ENCODE measurements at places on chromosomes 3 and 15. TPM values are rescaled to one million over a fixed set of nuclear protein-coding genes. Genes with fewer than 3 reads are reported as not detected.
A peak's percentile ranks its signal among the peaks of the same experiment; 100 is the strongest.

Gene FAM43A
- total RNA-seq, result 4.3 TPM

Gene CCDC13
- total RNA-seq, result 0.63 TPM

Gene NEK11
- 1.4 TPM for total RNA-seq

Gene SLMAP
- 53.4 TPM for total RNA-seq

Gene DGKG
- total RNA-seq, result 0.58 TPM

Gene SMAD6
- 0.53 TPM for total RNA-seq

DNA sequence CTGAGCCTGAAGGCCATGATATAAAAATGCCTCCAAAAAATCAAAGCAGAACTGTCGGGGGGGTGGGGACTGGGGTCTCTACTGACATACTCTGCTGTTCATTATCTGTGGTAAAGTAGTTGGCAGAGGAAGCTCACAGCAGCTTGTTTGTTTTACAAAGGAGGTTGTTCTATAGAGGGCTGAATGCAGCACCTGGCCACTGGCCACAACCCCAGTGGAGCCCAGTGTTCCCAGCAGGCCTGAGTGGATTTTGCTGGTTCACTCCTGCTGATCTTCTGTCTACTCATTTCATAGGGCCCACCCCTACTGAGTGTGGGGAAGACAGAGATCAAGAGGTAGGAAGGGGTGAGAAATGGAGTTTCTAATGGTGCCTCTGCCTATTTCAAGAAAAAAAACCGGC lies 125.5 kb downstream of the DIPK2A start:
- no peak for DNase-seq

GRCh38 chr3:128456776-128457715 lies 9.6 kb downstream of the DNAJB8 start:
- no peak for DNase-seq

DNA sequence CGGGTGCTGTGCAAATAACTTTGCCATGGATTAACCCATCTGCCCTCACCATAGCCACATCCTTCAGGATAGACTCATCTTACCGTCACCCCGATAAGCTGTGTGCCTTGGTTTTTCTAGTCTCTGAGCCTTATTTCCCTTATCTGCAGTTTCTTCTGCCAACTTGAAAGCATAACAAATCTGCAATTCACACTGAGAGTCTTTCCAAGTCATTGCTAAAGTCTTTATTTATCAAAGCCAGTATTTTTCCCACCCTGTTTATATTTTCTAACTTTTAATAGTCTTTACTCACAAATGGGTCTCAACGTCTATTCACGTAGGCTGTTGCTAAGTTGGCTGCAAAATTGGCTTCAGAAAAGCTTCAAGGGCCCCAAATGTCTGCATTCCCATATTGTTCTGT lies 61.6 kb upstream of the SUCLG2 start:
- DNase-seq, result no peak

- DNase-seq, result peak; percentile 45
Observed at GRCh38 chr3:58333206-58334012, 717 bp downstream of the PXK start.

All from activated CD4-positive, alpha-beta memory T cell treated with anti-CD3 and anti-CD28 coated beads, Interleukin-2, amount 10 ng/mL, durations not matched to agents 7 days and 5 days (primary cell).